GM23248 (cell line): ENCODE measurements at places on chromosomes 1 and 21. TPM values are rescaled to one million over a fixed set of nuclear protein-coding genes. Genes with fewer than 3 reads are reported as not detected.

Gene S100A8
- not detected in 2 replicates for total RNA-seq

Gene LINGO4
- not detected in 2 replicates for total RNA-seq

Gene IGSF21
- total RNA-seq, result not detected in 2 replicates

Gene GPR153
- 8.0 and 8.6 TPM in 2 replicates for total RNA-seq

Gene SYCP1
- not detected in 2 replicates for total RNA-seq

Gene TSPEAR
- total RNA-seq, result not detected in 2 replicates

Gene BRINP3
- total RNA-seq, result not detected in 2 replicates

Gene LRRC3
- total RNA-seq, result 0.32 and 0.38 TPM in 2 replicates

Gene C1orf87
- not detected in 2 replicates for total RNA-seq

Gene NBPF20
- total RNA-seq, result 1.4 and 3.0 TPM in 2 replicates

Gene TRAF3IP3
- total RNA-seq, result not detected in 2 replicates

Gene OLIG2
- total RNA-seq, result not detected in 2 replicates

Gene NR5A2
- 0.13 and 0.65 TPM in 2 replicates for total RNA-seq

Gene NHLH2
- not detected in 2 replicates for total RNA-seq

Gene DPT
- 11.8 and 14.9 TPM in 2 replicates for total RNA-seq

Gene CDK11B
- 8.2 and 11.7 TPM in 2 replicates for total RNA-seq

Gene OR2T35
- not detected in 2 replicates for total RNA-seq

Gene CYP4X1
- total RNA-seq, result not detected in 2 replicates

Gene KRTAP11-1
- not detected in 2 replicates for total RNA-seq

Gene MYOM3
- total RNA-seq, result 1.0 and 1.4 TPM in 2 replicates

Gene MARK1
- total RNA-seq, result under 0.01 and 0.65 TPM in 2 replicates

Gene CATSPERE
- 1.0 and 1.2 TPM in 2 replicates for total RNA-seq

Gene C1orf115
- 0.76 and 1.9 TPM in 2 replicates for total RNA-seq

Gene CD58
- total RNA-seq, result 14.1 and 16.9 TPM in 2 replicates

Gene VWA5B1
- not detected in 2 replicates for total RNA-seq

Gene INKA2
- 0.63 and 1.3 TPM in 2 replicates for total RNA-seq

Gene FCRLA
- total RNA-seq, result 7.5 and 8.4 TPM in 2 replicates

Gene VSIG8
- total RNA-seq, result not detected in 2 replicates
